Breast epithelium (tissue), 4 donors: ENCODE measurements at places on chromosomes 12 and 14.
A peak's percentile ranks its signal among the peaks of the same experiment; 100 is the strongest.

GRCh38 chr14:66652525-66653106 is 144.7 kb downstream of the GPHN start:
- no peak for DNase-seq

- DNase-seq, result no peak
These were observed 1.4 kb downstream of the LETMD1 start for GRCh38 chr12:51049525-51049924.

DNA sequence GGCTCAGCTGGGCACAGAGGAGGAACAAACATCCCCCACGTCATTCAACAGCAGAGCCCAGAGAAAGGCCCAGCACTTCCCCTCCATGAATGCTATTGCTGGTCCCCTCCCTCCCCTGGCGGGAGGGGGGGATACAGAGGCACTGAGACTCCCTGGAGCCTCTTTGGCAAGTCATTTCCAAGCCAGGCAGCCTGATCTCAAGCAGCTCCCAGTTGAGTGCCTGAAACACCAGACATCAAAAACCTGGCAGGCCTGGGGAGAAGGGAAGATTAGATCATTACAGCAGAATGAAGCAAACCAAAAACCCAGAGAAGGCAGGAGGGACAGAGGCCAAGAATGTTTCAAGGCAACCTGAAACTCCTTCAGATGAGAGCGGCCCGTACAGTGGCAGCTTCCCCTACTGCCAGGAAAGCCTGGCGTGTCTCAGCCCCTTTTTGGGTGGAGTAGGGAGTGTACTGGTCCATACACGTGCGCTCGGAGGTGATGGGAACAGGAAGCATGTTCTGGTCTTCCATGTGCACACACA is 92.1 kb downstream of the LRRC74A start:
- DNase-seq, result peak; percentile 77

DNA sequence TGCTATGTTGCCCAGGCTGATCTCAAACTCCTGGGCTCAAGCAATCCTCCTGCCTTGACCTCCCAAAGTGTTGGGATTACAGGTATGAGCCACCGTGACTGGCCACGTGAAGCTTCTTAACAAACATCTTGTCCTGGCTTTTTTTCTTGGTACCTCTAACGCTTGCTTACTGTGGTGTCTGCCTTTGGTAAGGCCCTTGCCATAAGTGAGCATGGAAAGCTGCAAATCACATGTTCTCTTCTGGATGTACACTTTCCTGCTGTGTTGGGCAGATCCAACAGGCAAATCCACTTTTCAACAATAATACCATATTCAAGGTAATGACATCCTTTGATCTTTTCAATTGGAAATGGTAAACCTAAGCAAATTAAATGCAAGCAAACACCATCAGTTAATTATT is 54.6 kb downstream of the ARF6 start:
- DNase-seq, result no peak

DNA sequence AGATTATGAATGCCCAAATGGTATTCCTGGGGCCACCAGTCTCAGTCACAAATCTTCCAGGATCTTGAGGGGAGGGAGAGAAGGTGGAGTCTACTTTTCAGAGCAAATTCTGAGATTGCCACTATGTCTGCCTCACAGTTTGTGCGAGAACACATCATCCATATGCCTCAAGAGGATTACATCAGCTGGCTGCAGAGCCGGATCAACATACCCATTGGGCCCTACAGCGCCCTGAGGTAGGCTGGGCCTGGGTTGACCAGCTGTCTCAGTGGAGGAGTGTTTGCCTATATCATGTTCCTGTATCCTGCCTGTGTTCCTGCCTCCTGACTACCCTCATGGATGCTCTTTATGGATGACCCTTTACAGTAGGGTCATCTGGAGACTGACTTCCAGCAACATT is 53.1 kb upstream of the TMEM233 start:
- DNase-seq, result no peak
